ENCODE measurements at places on chromosomes 13 and 19.
A peak's percentile ranks its signal among the peaks of the same experiment; 100 is the strongest.

- no peak for DNase-seq
These were observed 64.0 kb downstream of the IER2 start for GRCh38 chr19:13214036-13214730.

- no peak for DNase-seq
These were observed 1.4 kb downstream of the EVI5L start for GRCh38 chr19:7831452-7831851.

- DNase-seq = no peak
These were observed 8.2 kb downstream of the REX1BD start for GRCh38 chr19:18596752-18597157.

- DNase-seq = no peak
These were observed 2.1 kb downstream of the CILP2 start for GRCh38 chr19:19540064-19540714.

DNA sequence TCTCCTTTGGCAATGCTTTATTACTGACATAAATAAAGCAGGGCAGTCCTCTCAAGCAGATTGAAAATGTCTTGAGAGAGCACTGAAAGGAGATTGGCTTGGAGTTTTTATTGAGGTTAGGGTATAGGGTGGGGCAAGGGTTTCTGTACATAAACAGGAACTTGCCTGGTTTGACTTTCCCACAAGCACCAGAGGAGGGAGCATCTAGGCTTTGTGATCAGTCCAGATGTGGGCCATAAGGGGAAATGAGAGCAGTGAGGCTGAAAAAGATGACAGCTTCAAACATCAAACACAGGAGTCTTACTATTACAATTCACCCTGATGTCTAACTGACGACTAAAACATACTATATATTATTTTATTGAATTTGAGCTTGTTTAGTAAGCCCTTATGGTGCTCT is 260.9 kb downstream of the MTUS2 start:
- DNase-seq = peak; percentile 25

DNA sequence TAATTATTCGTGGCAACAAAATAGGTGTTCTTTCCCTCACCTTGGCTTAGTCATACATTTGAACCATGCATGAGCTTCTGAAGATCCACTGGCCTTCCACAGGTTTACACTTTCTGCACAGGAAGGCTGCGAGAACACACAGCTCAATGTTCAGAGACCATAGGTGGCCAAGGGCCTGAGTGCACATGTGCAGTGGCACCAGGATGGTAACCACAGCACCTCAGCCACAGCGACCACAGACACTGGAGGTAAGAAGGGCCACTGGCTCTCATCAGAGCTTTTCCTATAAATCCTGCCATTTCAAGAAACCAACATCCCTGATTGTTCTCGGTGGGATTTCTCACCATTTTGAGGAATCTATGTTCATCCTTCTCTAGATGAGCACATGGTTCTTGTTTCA is 1.6 kb downstream of the DCLK1 start:
- no peak for DNase-seq

DNA sequence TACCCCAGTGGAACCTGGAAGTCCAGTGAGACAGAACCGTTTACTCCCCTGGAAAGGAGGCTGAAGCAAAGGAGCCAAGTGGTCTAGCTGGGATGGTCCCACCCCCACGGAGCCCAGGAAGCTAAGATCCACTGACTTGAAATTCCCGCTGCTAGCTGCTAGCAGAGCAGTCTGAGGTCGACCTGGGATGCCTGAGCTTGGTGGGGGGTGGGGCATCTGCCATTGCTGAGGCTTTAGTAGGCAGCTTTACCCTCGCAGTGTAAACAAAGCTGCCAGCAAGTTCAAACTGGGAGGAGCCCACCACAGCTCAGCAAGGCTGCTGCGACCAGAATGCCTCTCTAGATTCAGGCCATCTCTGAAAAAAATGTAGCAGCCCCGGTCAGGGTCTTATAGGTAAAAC is 437.0 kb downstream of the SUCLA2 start:
- DNase-seq = no peak

DNA sequence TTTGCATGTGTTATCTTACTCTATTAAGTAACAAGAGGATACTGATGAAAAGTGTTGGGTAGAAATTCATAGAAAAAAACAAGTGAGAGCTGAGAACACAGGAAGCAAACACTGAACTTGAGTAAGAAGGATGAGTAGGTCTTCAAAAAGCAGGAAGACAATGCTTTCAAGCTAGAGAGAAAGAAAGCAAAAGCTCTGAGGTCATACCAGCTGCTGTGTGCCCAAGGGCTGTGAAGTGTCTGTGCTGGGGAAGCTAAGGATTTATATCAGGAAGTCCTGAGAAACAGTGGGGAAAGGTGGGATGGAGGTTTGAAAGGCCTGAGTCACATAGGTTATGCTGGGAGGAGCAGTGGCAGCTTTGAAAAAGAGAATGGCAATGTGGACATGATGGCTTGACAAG is 145.5 kb upstream of the MAB21L1 start:
- peak; percentile 30 for DNase-seq

GRCh38 chr13:28503182-28503967 is 8.4 kb upstream of the FLT1 start:
- no peak for DNase-seq

GRCh38 chr13:41463838-41464602 is 6.7 kb downstream of the RGCC start:
- no peak for DNase-seq

- DNase-seq = peak; percentile 8
These were observed 850.9 kb upstream of the PCDH9 start for GRCh38 chr13:68081061-68081460.

DNA sequence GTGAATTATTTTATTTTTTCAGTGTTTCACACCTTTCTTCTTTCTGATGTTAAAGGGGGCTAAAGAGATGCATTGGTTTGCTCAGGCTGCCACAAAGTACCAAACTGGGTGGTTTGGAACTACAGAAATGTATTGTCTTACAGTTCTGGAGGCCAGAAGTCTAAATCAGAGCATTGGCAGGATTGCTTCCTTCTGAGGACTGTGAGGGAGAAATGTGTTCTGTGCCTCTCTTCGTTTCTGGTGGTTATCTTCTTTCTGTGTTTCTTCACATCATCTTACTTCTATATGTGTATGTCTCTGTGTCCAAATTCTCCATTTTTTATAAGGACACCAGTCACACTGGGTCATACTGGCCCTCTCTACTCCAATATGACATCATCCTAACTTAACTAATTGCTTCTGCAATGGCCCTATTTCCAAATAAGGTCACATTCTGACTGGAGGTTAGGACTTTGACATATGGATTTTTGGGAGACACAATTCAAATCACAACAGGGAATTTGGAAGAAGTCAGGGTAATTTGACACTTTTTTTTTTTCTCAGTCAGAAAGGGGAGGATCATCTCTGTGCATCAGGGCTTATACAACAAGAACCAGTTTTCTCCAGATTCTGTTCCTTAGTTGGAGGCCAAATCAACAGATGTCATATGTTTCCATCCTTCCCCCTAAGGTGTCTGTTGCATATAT is 188.2 kb downstream of the KCNRG start:
- no peak for DNase-seq

GRCh38 chr19:3114018-3114726 is 20.0 kb downstream of the GNA11 start:
- no peak for DNase-seq

DNA sequence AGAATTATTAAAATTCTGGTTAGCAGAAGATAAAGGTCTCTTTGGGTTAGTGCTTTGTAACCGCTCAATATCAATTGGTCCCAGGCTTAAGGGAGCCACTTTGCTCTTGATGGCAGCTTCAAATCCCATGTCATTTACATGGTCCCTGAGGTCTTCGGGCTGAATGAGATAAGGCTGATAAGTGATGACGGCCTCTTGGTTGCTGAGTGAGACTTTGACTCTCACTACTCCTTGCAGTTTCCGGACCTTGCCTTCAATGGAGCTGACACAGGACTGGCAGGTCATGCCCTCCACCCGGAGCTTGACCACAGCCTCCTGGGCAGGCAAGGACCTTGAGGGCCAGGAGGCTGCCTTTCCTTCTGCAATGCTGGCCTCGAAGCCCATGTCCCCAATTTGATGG is 36.8 kb downstream of the ATP7B start:
- DNase-seq = no peak

GRCh38 chr13:40787062-40787461 is 2.3 kb upstream of the SLC25A15 start:
- no peak for DNase-seq

GRCh38 chr19:50790396-50790795 is at the start of gene ACP4:
Gene ACP4 (plus strand): TSS chr19:50790415. CDS start chr19:50790415, 0 bp downstream.
- no peak for DNase-seq

- no peak for DNase-seq
These were observed 563 bp upstream of the PDCD5 start for GRCh38 chr19:32580353-32580900.

DNA sequence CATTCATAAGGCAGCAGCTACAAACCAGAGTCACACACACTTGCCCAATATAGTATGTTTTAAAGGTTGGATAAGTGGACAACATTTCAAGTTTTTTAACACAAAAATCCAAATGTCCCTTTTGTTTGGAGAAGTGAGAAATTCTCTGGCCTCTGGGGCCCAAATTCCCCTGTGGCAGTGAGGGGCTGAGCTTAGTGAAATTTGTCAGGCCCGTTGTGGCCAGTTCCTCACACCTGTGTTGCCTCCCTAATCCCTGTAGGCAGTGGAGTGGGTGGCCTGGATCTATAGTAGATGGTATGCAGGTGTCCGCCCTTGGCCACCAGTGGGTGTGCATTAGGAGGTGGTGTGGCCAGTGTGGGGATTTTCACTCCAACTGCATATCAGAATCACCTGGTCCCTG is 6.7 kb downstream of the WDR62 start:
- no peak for DNase-seq

DNA sequence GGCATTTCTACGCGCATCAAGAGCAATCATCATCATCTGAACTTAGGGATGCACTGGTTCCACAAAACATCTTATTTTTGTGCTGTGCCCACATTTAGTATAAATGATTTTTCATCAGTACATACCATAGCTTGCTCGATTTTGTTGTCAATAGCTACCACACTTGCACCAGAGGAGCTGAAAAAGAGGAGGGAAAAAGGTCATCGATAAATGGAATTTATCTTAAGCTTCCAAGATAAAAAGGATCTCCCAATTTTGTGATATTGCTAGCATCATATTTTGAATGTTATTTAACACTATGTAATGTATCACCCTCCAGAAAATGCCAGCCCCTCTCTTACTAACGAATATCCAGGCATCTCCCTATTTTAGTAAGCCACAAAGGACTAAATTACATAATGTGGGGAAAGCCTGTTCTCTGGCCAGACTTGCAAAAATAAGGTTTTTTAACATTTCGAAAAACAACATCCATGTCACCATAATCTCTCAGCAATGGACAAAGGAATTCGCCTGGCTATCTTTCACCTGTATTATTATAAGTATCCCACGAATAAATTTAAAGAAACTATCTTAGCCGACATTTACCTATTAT is 62.4 kb downstream of the SERP2 start:
- no peak for DNase-seq

- DNase-seq = no peak
These were observed 37.4 kb downstream of the ERICH4 start for GRCh38 chr19:41480336-41480735.

GRCh38 chr19:18239303-18239702 is 13.1 kb upstream of the PDE4C start:
- no peak for DNase-seq

GRCh38 chr19:46340051-46340659 is 6.7 kb upstream of the PPP5C start:
- no peak for DNase-seq

- no peak for DNase-seq
These were observed 57.6 kb downstream of the RASA3 start for GRCh38 chr13:114074671-114075315.

DNA sequence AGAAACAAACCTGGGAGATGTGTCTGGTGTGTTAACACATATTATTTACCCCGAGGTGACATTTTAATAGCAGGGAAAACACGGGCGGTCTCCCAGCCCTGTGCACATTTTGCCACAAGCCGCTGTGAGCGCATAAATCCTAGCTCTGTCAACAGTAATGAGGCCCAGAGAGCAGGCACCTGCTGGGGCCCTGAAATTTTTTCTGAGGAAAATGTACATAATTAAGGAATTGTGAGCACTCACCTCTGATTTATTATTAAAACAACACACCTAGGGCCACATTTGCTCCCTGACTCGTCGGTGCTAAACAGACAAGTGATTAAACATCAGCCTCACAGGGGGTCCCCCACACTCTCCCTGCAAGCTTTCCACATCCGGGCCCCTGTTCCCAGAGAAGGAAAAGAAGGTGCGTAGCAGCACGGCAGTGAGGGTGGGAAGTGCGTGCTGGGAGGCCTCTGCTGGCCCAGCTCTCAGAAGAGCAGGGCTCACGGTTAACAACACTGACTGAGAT is 616.3 kb downstream of the UQCRFS1 start:
- no peak for DNase-seq

GRCh38 chr19:3785451-3785937 is 687 bp downstream of the MATK start:
- DNase-seq = peak; percentile 19

DNA sequence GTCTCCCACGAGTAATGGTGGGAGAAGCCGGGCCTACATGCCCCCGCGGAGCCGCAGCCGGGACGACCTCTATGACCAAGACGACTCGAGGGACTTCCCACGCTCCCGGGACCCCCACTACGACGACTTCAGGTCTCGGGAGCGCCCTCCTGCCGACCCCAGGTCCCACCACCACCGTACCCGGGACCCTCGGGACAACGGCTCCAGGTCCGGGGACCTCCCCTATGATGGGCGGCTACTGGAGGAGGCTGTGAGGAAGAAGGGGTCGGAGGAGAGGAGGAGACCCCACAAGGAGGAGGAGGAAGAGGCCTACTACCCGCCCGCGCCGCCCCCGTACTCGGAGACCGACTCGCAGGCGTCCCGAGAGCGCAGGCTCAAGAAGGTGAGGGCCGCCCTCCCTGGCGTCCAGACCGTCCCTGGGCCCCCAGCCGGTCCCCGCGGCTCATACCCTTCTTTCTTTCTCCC is 1.4 kb upstream of the USF2 start:
- DNase-seq = no peak

GRCh38 chr13:107117327-107118012 is 549.5 kb upstream of the ARGLU1 start:
- DNase-seq = no peak

DNA sequence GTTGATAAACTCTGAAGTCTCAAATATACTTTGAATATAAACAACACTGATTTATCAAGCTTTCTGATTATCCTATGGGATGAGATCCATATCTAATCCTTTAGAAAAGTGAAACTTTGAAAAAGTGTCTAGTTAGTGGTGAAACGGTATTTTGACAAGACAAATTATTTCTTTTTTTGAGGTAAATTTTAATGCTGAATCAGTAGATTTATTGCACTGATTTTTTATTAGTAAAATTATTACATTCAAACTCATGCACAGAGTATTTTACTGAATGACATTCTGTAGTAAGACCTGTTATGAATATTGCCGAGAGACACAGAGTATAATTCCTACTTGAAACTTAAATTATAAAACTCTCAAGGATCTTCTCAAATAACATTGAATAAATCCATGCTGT is 679.1 kb upstream of the SPRY2 start:
- no peak for DNase-seq

GRCh38 chr13:103931885-103932284 is 865.7 kb upstream of the SLC10A2 start:
- DNase-seq = no peak

- no peak for DNase-seq
These were observed 41.2 kb downstream of the SACS start for GRCh38 chr13:23392313-23392712.
